Muscle of arm (tissue), 14 donors: ENCODE measurements at places on chromosomes 2 and 18. TPM values are rescaled to one million over a fixed set of nuclear protein-coding genes. Genes with fewer than 3 reads are reported as not detected.

GRCh38 chr2:65165558-65165957 lies 35.7 kb upstream of the RAB1A start:
- DNase-seq = no peak

- no peak for DNase-seq
These were observed 3.5 kb downstream of the HEATR5B start for GRCh38 chr2:37080689-37081088.

DNA sequence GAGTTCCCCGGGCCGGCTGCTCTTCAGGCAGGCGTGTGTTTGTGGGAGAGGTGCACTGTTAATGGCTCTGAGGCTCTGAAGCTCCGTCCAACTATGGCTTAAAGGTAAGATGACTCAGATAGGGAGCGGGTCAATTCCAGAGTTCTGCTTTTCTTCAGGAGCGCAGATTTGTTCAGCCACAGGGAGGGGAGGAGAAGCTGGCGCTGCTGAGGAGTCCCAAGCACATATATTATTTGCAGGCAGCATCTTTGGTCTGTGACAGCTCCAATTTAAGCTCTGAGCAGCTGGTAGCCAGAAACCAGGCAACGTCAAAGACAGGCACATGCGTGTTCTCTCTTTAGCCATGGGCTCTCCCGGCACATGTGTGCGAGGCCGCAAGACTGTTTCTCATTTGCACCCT lies 229.2 kb downstream of the BCL2 start:
- no peak for DNase-seq

DNA sequence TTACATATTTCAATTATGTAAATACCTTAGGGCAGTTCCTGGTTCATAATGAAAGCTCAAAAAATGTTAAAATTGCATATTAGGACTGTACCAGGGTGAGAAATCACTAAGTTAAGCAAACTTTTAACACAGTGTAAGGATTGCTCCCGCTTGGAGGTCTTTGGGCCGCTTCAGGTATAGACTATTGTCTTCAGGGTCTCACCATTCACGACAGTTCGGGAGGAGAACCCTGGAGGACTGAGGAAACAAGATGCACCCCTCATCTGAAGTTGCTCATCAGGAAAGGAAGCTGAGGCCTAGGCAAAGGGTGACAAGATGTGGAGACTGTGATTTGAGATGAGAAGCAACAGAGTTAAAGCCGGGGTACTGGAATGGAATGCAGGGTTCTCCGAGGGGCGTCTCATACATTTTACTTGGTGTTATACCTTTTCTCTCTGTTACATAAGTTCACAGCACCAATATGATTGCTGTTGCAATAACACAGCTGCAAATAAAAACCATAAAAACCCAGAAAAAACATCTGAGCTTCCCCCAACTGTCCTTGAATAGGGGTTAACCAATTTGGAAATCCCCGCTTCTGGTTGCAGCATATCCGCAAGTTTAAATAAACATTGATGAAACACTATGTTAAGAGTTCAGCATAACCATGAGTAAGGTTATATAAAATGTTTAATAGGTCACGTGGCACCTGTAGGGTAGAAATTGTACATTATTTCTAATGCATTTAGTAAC lies 40.1 kb downstream of the FBXO48 start:
- no peak for DNase-seq

DNA sequence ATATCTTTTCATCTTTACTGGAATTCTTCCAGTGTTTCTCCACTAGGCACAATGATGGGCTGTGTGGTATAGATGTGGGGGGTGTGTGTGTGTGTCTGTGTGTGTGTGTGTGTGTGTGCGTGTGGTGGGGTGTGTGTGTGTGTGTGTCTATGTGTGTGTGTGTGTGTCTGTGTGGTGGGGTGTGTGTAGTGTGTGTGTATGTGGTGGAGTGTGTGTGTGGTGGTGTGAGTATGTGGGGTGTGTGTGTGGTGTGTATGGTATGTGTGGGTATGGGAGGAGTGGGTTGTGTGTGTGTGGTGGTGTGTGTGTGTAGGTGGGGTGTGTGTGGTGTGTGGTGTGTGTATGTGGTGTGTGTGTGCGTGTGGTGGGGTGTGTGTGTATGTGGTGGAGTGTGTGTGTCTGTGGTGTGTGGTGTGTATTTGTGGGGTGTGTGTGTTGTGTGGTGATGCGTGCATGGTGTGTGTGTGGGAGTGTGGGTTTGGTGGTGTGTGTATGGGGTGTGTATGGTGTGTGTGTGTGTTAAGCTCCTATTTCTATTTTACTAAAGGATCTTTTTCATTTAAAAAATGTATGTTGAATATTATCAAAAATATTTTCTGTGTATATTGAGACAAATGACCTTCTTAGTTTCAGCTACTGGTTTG lies 84.2 kb downstream of the IRS1 start:
- no peak for DNase-seq

- DNase-seq = no peak
These were observed 128.2 kb upstream of the CD226 start for GRCh38 chr18:70075906-70076305.

GRCh38 chr2:168939918-168940317 lies 38.8 kb downstream of the G6PC2 start:
- DNase-seq = no peak

GRCh38 chr2:156333951-156334495 lies 1.5 kb upstream of the NR4A2 start:
- peak; percentile 70 for DNase-seq

DNA sequence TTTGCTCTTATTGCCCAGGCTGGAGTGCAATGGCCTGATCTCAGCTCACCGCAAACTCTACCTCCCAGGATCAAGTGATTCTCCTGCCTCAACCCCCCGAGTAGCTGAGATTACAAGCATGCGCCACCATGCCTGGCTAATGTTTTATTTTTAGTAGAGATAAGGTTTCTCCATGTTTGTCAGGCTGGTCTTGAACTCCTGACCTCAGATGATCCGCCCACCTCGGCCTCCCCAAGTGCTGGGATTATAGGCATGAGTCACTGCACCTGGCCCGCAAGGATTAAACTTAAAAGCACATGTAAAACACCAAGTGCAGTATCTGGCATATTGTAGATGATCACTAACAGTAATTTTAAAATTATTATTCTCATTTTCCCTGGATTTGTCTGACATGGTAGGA lies 72.9 kb downstream of the C1QL2 start:
- no peak for DNase-seq

GRCh38 chr2:9909106-9909505 lies 42.4 kb upstream of the GRHL1 start:
- DNase-seq = no peak

GRCh38 chr2:65800998-65801397 lies 368.6 kb upstream of the SPRED2 start:
- no peak for DNase-seq

GRCh38 chr18:74292541-74292858 lies 737 bp upstream of the CYB5A start:
- no peak for DNase-seq

DNA sequence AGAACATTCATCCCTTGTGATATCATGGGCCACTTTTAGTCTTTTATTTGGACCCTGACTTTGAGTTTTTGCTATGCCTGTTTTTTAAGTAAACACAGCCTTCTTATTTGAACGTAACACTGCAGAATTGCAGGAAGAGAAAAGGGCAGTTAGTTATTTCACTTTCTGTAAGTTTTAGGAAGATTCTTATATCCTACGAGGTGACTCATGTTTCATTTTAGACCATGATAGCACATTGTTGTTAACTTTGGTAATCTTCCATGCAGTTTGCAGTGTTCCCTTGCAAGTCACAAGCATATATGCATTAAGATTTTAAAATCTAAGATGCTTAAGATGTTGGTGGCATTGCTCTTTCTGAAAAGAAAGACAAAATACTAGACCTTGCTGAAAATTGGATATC lies 128.6 kb upstream of the EPC2 start:
- no peak for DNase-seq

DNA sequence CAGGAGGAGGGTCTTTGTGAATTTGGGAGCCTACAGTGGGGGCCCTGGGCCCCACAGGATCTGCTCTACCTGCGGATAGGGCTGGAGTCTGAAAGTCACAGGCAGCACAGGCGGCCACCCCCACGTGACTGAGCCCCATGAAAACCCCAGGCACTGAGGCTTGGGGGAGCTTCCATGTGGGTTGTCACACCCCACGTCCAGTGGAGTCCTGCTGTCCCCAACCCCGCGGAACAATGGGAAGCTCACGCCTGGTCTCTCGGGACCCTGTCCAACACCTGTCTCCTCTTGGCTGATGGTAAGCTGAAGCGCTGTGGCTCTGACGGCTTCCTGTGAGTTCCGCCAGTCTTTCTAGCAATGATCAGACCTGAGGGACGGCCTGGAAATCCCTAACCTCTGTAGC lies 85.8 kb downstream of the PTGR3 start:
- no peak for DNase-seq

DNA sequence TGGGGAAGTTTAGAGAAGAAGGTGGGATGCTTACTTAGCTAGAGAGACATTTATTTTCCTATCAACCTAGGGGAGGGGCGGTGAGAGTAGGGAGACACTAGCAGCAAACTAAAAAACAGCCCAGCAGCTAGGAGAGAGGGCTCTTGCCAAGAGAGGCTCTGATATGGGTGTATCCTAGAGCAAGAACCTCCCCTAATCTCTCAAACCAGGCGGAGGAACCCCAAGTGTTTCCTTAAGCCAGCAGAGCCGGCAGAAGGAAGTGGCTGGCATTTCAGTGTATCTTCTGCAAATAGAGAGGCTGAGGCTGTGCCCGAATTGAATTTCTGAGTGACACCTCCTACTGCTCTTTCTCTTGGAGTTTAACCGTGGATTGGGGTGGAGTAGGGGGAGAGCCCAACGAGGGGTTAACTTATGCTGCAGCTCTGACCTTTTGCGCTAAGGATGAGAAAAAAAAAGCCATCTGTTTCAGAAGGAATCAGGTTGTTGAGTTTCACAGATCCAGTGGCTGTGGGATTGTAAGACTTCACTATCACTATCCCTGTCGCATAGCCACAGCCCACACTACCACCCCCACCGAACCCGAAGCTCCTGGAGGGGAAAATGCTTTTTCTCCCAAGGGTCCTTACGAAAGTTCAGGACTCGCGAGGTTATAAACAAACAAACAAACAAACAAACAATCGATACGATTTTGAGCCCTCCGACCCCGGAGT lies 1.4 kb downstream of the ST8SIA5 start:
- no peak for DNase-seq

GRCh38 chr2:136281281-136282114 lies 163.5 kb upstream of the CXCR4 start:
- no peak for DNase-seq

DNA sequence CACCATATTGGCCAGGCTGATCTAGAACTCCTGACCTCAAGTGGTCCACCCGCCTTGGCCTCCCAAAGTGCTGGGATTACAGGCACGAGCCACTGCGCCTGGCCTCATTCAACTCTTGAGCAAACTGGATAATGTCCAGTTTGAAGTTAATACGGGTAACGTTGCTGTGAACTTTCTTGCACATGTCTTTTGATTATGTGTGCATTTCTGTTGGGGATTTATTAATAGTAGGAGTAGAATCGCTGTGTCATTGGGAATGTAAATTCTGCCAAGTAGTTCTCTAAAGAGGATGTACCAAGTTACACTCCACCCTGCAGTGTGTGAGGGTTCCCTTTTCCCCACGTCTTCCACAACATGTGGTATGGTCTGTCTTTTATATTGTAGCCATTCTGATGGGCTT lies 6.2 kb downstream of the IMPA2 start:
- DNase-seq = no peak

DNA sequence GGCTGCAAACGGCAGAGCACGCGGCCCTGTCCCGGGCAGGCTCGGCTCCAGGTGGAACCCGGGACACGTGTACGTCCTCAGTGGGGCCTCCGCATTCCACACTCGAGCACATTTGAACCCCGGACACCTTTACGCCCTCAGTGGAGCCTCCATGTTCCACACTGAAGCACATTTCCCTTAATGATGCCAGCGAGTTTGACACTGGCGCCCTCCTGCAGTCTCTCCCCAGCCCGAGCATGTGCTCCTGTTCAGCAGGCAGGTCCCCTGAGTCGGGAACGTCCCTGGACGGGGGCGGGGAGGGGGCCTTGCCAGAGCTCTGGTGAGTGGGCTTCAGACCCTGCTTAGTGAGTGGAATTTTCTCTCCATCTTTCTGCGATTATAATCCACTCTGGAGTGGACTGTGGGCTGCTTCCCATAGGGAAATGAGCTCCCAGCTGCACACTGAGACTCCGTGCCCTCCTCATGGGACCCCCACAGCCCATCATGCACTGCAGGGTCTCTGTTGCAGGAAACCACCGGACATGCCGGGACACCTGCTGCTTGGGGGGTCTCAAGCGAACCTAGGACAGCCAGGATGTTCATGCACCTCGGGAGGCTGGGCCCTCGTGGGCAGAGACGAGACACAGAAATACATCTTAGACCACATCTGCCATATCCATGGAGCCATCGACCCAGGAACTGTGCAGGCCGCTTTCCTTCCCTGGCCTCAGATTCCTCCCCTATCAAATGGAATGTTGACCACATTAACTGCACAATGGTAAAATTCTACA lies 70.3 kb upstream of the SNTG2 start:
- DNase-seq = no peak

- peak; percentile 46 for DNase-seq
These were observed 167.0 kb upstream of the RPRM start for GRCh38 chr2:153645599-153645998.

- DNase-seq = no peak
These were observed 22.4 kb downstream of the EMILIN2 start for GRCh38 chr18:2869207-2869606.

- no peak for DNase-seq
These were observed 16.8 kb downstream of the CXCR1 start for GRCh38 chr2:218149848-218150440.

GRCh38 chr2:206260188-206261012 lies 14.1 kb upstream of the ZDBF2 start:
- DNase-seq = no peak

DNA sequence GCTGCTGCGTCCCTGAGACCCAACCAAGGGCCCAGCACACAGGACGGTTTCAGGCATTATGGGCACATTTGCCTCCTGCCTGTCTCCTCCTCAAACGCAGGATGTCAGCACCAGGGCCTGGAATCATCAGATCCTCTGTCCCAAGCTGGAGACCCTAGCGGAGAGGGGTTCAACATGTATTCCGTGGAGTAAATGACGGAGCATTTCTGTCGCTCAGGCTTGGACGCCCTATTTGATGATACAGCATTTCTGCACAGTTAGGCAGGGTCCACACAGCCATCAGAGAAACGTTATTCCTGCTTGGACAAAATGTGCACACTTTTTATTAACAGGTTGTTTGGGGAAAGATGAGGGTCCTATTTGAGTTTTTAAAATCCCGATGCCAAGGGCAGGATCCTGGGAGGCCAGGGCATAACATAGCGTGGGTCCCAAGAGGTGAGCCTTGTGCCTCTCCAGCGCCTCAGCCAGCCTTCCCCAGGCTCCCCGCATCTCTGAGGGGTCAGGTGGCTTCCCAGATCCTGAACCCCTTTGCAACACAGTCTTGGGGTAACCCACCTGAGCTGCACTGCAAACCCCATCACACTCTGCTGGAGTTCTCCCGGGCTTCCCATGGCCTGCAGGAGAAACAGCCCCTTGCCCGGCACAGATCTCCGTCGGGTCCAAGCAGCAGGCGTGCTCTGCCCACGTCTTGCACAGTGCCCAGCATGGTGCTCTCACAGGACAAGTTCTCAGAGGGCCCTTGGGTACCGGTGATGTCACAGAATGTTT lies 319.7 kb upstream of the MYT1L start:
- no peak for DNase-seq

CELF4 gene
- polyA plus RNA-seq = 2.5 TPM

SNRNP200 gene
- polyA plus RNA-seq = 93.1 TPM

ALK gene
- polyA plus RNA-seq = 0.15 TPM

RAB17 gene
- 2.4 TPM for polyA plus RNA-seq

DOK1 gene
- 28.7 TPM for polyA plus RNA-seq

ARHGEF33 gene
- polyA plus RNA-seq = 0.91 TPM

TUBA3E gene
- polyA plus RNA-seq = not detected

RBFA gene
- 32.9 TPM for polyA plus RNA-seq

TNFAIP6 gene
- 12.6 TPM for polyA plus RNA-seq

TMEFF2 gene
- polyA plus RNA-seq = 31.7 TPM
